H1 (cell line): ENCODE measurements at places on chromosomes 5 and 9.

DNA sequence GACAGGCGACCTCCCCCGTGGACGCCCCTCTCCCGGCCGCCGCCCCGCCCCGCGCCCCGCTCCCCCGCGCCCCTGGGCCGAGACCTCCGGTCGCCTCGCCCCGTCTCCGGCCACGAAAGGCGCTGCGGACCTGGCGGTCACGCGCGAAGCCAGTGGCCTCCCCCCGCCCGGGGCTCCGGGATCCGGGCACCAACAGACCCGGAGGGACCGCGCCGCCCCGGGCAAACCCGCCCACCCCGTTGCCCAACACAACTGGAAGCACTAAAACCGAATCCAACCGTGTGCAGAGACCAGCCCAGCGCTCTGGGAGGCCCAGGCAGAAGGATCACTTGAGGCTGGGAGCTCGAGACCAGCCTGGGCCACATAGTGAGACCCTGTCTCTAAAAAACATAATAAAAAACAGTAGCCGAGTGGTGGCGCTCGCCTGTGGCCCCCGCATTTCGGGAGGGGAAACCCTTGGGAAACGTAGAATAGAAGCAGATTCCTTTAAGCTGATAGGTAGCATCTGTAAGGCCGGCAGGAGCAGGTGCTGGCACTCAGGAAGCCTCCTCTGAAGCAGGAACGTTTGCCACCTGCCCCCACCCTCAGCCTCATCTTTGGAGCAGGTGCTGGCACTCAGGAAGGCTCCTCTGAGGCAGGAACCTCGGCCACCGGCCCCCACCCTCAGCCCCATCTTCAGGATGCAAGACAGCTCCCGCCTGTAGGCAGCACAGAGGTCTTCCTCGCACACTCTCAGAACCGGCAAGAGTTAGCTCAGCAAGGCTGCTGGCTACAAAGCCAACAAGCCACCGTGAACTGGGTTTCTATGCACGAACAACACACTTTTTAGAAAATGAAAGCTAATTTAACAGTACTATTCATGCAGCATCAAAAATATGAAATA lies 4.6 kb upstream of the SLC9A3 start:
- DNase-seq: no peak

DNA sequence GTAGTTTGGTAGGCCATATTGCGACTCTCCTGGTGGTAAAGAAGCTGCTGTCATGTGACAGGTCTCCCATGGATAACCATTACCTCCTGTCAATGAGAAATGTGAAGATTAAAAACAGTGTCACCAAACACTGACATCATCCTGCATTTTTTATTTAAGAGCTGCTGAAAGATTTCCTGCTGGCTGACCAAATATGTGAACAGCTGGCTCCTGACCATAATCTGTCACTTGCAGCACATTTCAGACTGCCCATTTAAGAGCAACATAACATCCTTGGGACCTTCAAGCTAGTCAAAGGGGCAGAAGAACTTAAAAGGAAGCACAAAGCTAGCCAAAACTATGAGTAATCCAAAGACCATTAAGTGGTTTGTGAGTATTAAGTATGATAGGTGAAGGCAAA lies 288.0 kb downstream of the IZUMO3 start:
- no peak for DNase-seq

DNA sequence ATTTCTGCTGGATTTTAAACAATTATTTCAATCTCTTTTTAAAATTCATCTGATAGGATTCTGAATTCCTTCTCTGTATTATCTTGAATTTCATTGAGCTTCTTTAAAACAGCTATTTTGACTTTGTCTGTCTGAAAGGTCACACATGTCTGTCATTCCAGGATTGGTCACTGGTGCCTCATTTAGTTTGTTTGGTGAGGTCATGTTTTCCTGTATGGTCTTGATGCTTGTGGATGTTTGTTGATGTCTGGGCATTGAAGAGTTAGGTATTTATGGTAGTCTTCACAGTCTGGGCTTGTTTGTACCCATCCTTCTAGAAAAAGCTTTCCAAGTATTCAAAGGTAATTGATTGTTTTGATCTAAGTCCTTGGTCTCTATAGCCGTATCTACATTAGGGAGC lies 39.1 kb downstream of the DENND4C start:
- DNase-seq: no peak

DNA sequence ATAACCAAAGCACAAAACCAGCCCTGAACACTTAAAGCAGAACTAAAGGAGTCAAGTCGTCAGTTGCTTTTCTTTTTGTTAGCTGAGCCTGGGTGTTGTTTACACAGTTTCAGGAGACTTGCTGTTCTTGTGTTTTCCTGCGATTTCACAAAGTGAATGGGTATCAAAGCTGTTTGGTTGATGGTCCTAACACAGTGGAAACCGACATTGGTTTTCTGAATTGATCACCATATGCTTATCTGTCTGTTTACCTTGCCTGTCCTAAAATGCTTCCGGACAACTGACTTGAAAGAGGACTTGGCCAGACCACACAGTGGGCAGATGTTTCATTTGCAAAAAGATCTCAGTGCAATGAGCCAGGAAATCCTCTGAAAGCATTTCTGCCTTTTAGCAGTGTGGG lies 676.4 kb downstream of the PRELID2 start:
- DNase-seq: no peak

GRCh38 chr5:74535926-74536325 lies 104.6 kb downstream of the ENC1 start:
- no peak for DNase-seq

DNA sequence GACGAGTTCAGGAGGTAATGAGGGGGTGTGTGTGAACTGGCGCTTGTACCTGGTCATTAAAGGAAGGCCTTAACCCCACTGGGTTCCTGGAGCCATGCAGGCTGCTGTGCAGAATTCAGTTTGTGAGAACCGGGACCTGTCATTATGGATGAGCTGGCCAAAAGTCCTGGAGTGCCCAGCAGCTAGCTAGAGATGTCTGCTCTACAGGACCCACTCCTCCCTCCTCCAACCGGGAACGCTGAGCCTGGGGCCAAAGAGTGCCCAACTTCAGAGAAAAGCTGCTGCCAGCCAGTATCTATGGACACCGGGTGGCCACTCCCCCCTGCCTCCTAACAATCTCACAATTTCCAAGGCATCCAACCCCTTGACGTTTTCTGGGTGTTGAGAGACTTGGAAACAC lies 1.2 kb downstream of the ENTREP1 start:
- no peak for DNase-seq

GRCh38 chr5:96338091-96338490 lies 95.0 kb downstream of the PCSK1 start:
- DNase-seq: no peak

DNA sequence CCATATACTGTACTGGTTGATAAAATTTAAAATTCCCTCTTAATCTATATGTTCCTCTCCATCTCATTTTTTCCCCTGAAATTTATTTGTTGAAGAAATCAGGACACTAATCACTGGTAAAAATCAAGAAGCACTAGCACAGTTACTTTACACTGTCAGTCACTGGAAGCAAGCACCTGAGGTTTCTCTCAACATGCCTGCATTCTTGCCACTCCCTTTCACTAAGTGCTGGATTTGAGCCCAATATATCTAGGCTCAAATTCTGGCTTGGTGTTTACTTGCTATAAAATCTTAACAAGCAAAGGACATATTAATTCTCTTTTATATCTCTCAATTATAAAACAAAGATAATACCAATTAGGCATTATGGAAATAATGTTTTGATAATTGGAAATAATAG lies 58.6 kb downstream of the DIAPH1 start:
- no peak for DNase-seq

DNA sequence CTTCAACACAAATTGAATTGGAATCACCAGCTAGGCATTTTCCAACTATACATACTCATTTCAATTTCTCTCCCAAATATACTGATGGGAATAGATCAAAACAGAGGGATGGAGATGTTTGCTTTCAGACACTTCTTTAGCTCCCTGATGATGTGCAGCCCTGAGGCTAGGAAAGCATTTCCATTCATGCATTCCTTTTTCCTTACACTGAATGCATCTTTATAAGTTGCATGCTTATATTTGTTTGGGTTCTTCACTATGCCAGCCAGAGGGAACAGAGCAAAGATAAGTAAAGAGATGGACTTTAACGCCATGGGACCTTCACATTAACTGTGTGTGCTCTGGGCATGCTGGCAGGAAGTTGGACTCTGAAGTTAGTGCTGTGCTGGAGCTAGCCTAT lies 696.5 kb upstream of the CDH9 start:
- DNase-seq: no peak

GRCh38 chr9:4955836-4956235 lies 29.2 kb upstream of the JAK2 start:
- DNase-seq: no peak
